ENCODE measurements at places on chromosomes 16 and 17.
A peak's percentile ranks its signal among the peaks of the same experiment; 100 is the strongest.

- DNase-seq: no peak
These were observed 254.1 kb upstream of the IRX3 start for GRCh38 chr16:54540525-54541180.

DNA sequence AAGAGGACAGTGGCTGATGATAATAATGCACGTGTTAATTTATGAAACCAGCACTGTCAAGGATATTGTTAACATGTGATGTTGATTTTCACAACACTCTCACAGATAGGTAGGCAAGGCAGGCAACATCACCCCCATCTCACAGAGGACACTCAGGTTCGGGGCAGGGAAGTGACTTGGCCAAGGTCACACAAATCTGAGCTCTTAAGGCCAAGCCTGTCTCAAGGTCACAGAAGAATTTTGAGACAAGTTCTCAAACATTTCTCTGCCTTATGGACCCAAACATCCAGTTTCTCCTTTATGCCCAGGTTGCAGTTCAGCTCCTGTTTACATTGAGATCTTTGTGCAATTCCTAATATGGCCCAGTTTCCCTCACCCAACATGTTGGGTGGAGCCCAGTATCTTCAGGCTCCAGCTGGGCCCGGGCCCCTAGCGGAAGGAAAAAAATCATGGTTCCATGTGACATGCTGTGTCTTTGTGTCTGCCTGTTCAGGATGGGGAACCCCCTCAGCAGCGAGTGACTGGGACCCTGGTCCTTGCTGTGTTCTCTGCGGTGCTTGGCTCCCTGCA lies 1.3 kb downstream of the SLC2A4 start:
- no peak for DNase-seq

DNA sequence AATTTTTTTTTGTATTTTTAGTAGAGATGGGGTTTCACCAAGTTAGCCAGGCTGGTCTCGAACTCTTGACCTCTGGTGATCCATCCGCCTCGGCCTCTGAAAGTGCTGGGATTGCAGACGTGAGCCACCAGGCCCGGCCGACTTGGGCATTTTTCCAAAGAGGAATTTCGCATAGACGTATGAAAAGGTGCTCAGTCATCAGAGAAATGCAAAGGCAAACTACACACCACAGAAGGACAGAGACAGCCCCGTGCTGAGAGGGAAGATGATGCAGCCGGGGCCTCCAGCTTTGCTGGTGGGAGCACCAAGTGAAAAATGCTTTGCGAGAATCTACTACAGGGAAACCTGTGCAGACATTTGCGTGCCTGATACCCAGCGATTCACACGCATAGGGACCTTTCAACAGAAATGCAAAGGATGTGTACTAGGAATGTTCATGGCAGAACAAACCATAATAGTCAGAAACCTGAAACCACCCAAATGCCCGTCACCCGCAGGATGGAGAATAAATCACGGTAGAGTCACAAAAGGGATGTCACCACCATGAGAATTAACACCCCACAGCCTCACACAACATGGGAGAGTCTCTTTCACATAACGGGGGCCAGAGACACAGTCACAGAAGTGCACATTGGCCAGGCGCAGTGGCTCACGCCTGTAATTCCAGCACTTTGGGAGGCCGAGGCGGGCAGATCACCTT lies 5.2 kb downstream of the RAB40B start:
- no peak for DNase-seq

DNA sequence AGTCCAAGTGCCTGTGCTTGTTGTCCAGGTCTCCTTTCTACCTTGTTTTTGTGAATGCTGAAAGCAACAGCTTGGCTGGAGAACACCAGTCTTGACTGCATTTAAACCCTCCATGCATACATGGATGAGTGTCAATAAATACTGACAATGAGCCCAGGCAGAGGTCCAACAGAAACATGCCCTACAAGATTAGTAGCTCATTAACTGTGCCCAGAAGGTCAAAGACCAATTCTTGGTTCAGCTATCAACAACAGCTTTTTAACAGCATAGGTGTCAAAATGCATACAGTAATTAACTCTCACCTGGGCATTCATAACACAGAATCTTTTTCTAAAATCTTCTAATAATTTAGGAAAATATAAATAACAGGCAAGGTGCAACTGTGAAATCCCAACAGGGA lies 63.2 kb downstream of the N4BP1 start:
- DNase-seq: no peak

- no peak for DNase-seq
These were observed 18.3 kb upstream of the IL21R start for GRCh38 chr16:27383556-27384243.

DNA sequence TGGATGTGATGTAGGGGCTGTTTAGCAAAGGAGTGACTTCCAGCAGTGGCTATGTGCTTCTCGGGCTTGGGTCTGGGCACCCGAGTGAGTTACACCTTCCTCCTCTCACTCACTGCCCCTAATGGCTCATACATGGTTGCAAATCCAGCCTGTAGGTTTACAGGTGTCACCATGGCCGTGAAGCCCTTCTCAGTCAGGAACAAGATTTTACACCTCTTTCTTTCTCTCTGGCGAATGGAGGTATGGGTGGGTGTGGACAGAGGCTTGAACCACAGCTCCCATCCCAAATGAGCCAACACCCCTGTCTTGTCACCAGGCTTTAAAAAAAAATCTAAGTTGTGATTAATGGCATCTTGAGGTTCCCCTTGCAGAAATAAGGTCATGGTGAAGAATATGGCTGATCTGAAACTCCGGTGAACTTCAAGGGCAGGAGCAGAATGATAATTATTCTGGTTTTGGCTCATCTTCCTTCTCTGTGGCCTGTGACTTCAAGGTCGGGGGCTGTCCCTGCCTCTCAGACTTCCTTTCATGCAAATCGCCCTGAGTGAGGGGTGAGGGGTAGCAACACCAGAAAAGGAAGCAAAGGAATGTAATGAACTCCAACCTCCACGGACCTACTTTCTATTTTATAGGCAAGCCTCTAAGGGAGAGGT lies 331.2 kb downstream of the MAF start:
- peak; percentile 15 for DNase-seq

DNA sequence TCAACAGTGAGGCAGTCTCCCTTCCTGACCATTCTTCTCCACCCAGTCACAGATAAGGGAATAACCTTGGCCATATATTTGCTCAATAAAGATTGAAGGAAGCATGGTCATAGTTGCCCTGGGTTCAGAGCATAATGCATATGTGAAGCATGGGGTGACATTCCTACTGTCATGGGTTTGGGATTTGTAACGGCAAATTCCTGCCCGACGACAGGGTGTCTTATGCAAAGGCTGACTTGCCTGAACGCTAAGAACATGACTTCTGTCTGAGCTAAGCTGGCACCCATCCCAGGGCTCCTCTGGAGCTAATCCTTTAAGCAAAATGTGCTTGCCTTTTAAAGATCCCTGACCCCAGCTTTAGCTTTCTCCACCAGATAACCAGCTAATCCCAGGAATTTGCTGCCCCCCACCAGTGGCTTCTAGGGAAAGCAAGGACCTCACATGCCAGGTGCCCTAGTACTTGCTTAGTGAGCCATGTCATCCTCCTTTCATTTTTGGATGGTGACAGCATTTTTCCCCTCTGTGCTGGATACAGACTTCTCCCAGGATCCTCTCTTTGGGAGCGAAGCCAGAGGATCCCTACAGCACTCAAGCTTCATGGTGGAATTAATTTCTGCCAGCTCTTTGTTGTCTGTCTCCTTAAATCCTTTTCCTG lies 11.7 kb downstream of the SLC7A6OS start:
- no peak for DNase-seq

- peak; percentile 95 for DNase-seq
These were observed 13.3 kb upstream of the YWHAE start for GRCh38 chr17:1413281-1413791.

- DNase-seq: no peak
These were observed 2.0 kb downstream of the KLHL11 start for GRCh38 chr17:41863074-41863848.

DNA sequence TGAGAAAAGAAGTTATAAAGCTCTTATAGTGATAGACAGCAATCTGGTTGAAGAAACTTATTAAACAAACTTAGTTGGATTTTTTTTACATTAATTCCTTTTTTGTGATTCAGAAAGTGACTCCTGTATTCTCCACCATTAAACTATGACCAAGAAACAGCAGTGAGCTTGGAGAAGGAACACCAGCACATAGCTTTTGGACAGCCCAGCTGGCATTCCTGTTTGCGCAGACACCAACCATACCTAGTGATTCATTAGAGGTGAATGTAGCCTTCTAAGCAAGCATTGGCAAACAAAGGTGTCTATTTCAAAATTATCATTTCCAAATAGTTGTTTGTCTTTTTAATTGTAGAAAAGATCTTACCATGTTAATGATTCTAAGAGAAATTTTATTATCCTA lies 94.4 kb downstream of the STXBP4 start:
- DNase-seq: no peak

- DNase-seq: no peak
These were observed 275.8 kb downstream of the FOXL1 start for GRCh38 chr16:86854058-86854621.

- DNase-seq: no peak
These were observed 1.7 kb downstream of the HOXB1 start for GRCh38 chr17:48528936-48529682.

- DNase-seq: peak; percentile 28
These were observed 213.4 kb upstream of the GSE1 start for GRCh38 chr16:85399583-85400284.

- DNase-seq: no peak
These were observed 14.4 kb downstream of the TBKBP1 start for GRCh38 chr17:47708312-47708863.

DNA sequence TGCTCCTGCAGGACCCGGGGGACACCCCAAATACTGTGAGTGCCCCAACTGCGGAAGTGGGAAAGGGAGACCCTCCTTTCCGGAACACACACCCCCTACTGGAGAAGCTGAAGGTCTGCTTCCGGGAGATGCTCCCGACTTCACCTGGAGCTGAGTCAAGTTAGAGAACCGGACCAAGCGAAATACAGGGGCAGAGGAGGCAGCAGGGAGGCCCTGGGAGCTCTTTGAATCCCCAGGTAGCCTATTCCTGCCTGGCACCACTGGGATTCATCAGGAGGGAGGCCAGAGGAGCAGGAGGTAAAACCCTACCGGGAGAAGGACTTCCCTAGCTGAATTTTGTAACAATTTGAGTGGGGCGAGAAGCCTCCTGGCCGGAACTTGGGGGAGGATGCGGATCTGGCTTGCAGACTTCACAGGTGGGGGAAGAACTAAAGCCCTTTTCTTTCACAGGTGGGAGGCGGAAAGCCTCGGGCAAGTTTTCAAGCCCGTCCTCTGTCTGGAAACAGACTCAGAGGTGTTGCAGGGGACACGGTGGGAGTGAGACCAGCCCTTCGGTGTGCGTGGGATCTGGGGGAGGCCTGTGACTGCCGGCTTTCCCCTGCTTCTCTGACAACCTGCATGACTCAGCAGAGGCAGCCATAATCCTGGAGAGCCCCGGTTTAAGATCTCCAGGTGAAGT lies 22.4 kb upstream of the TEKT1 start:
- DNase-seq: peak; percentile 65

DNA sequence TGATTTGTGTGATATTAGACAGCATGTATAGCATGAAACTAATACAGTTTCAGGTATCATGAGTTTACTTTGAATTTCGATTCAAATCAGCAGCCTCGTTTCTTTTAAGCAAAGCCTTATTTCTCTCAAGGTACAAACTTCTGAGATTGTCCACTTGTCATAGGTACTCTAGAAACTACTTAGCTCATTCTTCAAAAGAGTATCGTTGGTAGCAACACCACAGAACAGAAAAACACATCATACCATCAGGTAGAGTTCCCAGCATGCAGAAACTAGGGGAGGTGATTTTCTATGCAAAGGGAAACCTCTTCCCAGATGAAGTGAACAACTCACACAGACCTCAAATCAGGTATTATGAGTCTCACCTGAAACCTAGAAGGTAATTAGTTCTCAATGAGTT lies 237.0 kb upstream of the SOX9 start:
- no peak for DNase-seq

- DNase-seq: no peak
These were observed 546 bp upstream of the NDUFB10 start for GRCh38 chr16:1958715-1959268.

- DNase-seq: no peak
These were observed 13.8 kb downstream of the DBF4B start for GRCh38 chr17:44722254-44722653.

DNA sequence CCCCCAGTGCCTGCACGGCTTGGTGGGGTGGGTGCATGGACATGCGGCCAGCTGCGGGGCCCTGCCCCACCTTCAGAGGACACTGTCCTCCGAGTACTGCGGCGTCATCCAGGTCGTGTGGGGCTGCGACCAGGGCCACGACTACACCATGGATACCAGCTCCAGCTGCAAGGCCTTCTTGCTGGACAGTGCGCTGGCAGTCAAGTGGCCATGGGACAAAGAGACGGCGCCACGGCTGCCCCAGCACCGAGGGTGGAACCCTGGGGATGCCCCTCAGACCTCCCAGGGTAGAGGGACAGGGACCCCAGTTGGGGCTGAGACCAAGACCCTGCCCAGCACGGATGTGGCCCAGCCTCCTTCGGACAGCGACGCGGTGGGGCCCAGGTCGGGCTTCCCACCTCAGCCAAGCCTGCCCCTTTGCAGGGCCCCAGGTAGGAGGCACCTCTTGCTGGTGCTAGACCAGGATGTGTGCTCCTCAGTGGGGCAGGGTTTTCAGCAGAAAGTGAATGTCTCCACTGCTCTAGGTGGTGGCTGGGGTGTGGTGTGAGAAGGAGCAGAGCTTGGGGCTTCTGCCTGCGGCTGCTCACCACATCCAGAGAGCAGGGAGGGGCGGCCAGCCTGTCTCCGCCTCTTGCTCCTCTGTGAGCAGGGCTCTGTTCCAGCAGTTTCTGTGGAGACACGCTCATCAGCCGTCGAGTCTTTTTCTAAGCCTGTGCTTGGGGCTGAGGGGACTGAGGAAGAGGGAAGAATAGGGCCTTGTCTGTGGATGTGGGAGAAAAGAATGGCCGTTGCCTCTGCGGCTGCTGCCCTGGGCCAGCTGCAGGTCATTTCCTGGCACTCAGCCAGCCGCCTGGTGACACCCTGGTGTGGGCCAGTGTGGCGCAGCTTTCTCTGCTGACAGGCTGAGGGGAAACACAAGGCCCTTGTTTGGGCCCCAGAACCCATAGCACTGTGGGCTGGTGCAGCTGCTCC lies 2.2 kb downstream of the ZNF276 start:
- no peak for DNase-seq

- DNase-seq: no peak
These were observed 103.8 kb downstream of the AMFR start for GRCh38 chr16:56321571-56321970.

GRCh38 chr16:84095466-84095865 lies 21.3 kb downstream of the MBTPS1 start:
- no peak for DNase-seq

- DNase-seq: no peak
These were observed 13.4 kb downstream of the GINS2 start for GRCh38 chr16:85675251-85675874.

Data from RPMI8226 (cell line).